ENCODE measurements at places on chromosomes 5 and 9.

DNA sequence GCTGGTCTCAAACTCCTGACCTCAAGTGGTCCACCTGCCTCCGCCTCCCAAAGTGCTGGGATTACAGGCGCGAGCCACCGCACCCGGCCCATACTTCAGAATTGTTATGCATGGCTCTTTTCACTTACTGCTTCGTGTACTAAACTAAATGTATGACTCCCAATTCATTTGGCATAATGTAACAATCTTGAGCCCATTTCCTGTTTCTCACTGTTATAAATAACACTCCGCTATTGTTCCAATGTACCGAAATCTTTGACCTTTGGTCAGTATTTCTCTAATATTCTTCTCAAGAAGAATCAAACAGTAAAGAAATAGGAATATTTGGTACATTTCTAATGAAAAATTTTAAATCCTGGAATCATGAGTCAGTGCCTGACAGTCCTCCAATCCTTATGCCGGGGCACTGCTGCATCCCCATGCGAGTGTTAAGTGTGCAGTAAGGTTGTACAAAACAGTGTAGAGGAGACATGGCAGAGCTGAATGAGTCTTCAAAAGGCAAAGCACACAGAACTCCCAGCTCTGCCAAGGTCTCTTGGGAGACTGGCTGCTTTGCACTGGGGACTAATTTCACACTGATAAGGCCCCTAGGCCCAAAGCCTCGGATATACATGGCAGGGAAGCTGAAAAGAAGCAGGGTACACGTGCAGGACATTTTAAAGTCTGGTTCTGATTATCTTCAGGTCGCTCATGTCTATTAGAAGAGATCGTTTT is 58.4 kb downstream of the HABP4 start:
- DNase-seq = no peak

GRCh38 chr9:18480662-18481093 is 6.7 kb downstream of the ADAMTSL1 start:
- no peak for DNase-seq

GRCh38 chr5:68060382-68060781 is 155.2 kb upstream of the PIK3R1 start:
- no peak for DNase-seq

- no peak for DNase-seq
These were observed 136.4 kb downstream of the C9orf50 start for GRCh38 chr9:129484352-129485000.

GRCh38 chr9:15834541-15834940 is 281.7 kb downstream of the CCDC171 start:
- no peak for DNase-seq

GRCh38 chr9:94175669-94176068 is 83.4 kb upstream of the ZNF169 start:
- DNase-seq = no peak

DNA sequence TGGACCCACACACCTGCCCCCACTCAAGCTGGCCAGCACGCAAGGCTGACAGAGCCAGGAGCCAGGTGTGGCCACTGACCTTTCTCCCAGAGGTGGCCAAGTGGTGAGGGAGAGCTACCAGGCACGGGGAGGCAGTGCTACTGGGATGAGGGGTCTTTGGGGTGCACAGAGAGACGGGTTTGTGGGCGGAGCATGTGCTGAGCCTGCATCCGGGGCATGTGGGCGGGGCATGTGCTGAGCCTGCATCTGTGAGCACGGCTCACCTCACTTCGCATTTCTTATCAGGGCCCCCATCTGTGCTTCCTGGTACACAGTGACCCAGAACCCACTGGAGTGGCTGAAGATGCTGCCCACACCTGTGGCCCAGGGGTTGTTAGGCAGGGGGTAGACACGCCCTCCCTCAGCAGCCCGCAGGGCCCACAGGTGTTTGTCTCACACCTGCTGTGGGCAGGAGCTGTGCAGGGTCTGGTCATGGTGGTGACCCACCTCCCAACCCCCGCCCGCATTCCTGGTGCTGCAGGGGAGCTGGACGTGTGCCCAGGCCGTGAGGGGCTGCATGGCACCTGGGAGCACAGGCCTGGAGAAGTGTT is 21.5 kb downstream of the CCDC187 start:
- DNase-seq = no peak

DNA sequence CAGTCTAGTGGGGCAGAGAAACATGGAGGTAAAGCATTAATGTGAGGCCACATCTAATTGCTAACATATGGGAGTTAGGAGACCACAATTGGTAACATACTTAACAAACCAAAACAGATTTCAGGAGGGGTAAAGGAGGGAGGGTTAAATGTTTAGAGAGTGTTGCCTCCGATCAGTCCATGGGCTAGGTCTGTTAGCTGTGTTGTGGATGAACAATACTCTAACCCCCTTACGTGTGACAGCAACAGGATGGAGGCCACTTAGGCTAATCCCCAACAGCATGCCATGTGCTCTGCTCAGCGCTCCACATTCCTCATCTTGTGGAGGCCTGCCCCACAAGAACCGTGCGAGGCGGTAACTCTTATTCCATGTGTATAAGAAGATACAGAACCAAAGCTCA is 167.0 kb downstream of the CRB2 start:
- no peak for DNase-seq

DNA sequence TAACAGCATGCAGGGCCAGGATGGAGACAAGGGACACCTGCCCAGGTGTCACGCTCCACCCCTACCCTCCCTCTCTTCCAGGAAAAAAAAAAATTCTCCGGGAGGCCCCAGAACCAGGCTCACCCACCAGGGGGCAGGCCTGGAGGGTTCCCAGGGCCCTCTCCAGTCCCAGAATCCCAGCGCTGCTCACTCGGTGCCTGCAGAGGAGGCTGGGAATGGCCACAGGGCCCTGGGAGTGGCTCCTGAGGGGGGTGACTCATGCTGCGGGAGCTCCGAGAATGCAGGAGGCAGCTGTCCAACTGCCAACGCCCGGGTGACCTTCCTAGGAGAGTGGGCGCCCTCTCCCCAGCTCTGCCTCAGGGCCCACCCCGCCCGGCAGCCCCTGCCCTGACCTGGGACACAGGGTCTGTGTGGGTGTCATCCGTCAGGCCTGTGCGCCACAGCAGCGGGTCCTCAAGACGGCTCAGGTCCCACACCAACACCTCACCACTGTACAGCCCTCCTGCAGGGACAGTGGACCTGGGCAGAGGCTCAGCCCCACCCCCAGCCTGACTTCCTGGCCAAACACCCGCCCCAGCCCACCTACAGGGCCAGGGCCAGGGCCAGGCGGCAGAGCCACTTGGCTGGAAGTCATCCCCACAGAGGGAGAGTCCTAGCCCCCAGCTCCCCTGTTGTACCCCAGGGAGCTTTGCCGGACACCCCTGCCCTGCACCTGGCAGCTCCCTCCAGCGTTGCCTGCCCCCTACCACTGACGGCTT is 21.2 kb downstream of the DYNC2I2 start:
- peak; percentile 98 for DNase-seq

DNA sequence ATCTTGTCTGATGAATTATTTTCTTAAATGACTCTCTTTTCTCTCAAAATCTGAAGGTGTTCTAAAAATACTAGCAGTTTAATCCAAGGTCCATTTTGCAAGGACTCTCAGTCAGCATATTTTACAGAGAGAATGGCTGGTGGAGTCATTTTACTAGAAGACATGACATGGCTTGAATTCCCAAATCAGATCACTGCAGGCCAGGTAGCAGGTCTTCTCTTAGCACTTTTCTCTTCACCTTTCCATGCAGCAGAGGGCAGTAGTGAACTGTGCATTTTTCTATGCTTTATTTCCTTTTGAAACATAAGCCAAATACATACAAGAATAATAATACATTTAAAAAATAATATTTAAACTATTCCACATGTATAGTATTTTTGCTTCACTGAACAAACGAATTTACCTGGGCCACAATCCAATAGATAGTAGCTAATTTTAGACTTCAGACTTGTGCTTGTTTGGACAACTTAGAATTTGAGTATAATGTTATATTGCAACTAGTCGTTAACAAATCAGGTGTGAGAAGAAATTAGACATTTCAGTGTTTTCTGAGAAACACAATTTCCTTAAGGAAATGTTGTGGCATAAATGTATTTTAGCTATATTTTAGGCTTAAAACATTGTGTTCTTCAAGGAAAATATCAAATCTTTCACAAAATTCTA is 289.4 kb upstream of the DAB2 start:
- peak; percentile 46 for DNase-seq

GRCh38 chr5:35032356-35032755 is 15.4 kb downstream of the AGXT2 start:
- no peak for DNase-seq

GRCh38 chr9:29160763-29161353 is 1587.6 kb upstream of the C9orf72 start:
- no peak for DNase-seq

GRCh38 chr5:39301406-39301805 is 62.9 kb downstream of the C9 start:
- no peak for DNase-seq

- no peak for DNase-seq
These were observed 75.4 kb downstream of the CFAP77 start for GRCh38 chr9:132485393-132485792.

DNA sequence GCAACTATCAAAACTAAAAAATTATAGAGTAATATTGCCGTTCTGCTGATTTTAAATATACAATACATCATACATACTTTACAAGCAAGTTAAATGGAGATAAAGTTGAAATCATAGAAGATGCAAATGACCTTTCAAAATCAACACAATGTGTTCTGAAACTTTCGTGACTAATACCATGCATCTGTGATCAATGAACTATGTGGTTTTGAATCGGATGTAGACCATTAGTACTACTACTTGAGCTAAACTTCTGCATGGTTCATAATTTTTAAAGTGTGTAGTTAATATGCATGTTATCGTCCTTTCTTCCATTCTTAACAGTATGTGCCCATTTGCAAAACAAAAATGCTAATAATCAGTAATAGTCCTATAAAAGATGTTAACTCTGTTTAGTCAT is 11.3 kb upstream of the PHF2 start:
- DNase-seq = no peak

DNA sequence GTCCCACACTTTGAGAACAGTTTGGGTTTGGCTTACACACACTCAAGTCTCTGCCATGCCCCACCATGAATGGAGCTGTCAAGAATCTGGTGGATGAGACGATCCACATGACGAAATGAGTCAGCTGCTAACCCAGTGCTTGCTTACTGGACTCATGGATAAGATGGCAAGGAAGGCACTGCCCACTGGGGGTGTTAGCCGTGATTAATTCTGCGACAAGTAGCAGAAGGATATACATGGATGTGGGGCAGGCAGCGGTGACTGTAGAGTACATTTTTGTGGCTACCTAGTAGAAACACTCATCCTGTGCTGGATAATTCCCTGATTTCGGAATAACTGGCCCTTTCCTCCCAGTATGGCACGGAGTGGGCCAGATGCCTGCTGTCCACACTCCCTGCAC is 77.5 kb downstream of the SPATA31C2 start:
- no peak for DNase-seq

Measured in AG08395 (cell line).